Cortex of kidney (tissue), 1 donor: ENCODE measurements at places on chromosomes 2 and 18.

DNA sequence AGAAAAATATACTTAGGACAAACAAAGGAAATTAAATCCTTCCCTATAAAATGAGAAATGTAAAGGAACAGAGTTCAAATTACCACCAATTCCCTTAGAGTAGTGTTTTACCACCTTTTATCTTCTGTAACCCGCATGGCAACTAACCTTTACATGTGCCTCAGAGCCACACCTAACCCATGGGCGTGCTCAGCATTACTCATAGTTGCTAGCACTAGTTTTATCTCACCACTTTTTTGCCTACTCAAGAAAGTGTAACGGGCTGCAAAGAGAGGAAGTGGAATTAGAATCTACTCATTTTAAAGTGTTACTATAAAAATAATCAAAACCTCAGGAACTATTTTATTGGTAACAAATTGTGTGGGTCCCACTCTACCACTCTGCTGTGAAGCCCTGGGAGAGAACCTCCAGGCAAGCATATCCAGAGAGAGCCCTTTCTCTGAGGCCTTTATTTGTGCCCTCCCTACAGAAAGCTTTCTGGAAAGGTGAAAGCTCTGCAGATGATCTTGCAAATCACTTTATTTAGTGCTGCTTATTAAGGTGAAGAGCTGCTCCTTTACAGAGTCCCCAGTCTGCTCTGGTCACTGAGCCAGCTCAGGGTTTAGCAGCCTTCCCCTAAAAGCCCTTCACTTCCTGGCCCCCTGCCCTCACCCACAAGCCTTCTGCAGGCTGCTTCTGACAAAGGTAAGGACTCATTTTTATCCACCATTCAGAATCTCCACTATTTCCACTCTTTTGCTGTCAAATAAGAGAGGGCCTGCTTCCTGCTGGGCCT lies 98.8 kb downstream of the TRABD2A start:
- DNase-seq = no peak

GRCh38 chr2:145655165-145655765 lies 1135.3 kb upstream of the ZEB2 start:
- no peak for DNase-seq

DNA sequence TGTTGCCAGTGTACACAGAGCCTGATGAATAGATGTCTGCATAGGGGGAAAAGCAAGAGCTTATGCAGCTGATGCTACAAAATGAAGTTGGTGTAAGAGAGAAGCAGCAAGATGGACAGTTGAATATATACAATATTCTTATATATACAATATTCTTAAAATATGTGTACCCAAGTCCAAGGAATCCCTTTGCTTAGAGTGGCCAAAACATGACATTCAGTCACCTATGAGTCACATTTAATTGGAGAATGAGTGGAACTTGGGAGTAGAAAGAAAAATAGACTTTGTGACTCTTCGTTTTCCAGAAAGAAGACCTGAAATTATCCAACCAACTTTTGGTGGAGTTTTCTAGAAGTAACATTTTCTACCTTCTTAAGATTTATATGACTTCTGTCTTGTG lies 81.8 kb downstream of the SCN9A start:
- no peak for DNase-seq

DNA sequence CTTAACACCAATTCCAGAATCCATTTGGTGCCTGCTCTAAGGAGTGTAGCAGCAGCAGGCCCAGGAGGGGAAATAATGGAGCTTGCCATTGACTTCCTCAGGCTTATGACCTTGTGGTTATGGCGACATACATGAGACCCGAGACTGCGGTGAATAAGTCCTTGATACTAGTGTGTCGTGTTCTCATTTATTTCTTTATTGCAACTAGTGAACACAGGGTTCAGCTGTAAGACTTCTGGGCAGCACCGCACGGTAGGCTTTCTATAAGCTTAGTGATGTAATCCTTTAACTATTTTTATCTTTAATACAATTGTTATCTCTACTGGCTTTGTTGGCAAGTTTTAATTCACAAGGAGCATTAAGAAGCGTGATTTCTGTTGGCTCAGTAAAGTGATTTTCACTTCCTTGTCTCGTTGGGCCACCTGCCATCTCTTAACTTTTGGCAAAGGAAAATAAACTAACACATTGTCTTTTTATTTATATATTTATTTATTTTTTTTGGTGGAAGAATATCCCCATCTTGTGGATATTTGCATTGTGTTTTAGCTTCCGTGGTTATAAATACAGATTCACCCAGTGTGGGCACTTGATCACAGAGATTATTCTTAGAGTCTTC lies 139.8 kb downstream of the LTBP1 start:
- DNase-seq = no peak

GRCh38 chr2:178401994-178402437 lies 49.0 kb downstream of the PRKRA start:
- DNase-seq = no peak

DNA sequence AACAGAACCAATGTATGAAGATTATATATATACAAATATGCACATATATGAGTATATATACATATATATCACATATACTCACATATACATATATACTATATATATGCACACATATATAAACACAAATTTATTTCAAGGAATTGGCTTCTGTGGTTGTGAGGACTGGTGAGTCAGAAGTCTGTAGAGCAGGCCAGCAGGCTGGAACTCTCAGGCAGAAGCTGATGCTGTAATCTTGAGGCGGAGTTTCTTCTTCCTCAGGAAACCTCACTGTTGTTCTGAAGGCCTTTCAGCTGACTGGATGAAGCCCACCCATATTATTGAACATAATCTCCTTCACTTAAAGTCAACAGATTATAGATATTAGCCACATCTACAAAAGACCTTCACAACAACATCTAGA lies 143.9 kb upstream of the CREB1 start:
- DNase-seq = no peak

- no peak for DNase-seq
Measured at GRCh38 chr2:162301151-162301804, 17.2 kb downstream of the IFIH1 start.
